ENCODE measurements at places on chromosomes 5 and 9. TPM values are rescaled to one million over a fixed set of nuclear protein-coding genes. Genes with fewer than 3 reads are reported as not detected.
A peak's percentile ranks its signal among the peaks of the same experiment; 100 is the strongest.

The ABCA1 gene
- 9.2 TPM for polyA plus RNA-seq

The FUT7 gene
- polyA plus RNA-seq = not detected

The IL31RA gene
- 0.14 TPM for polyA plus RNA-seq

The LECT2 gene
- polyA plus RNA-seq = 1.6 TPM

The SLC25A46 gene
- 42.5 TPM for polyA plus RNA-seq

The CDH18 gene
- 0.99 TPM for polyA plus RNA-seq

The PCDHGB4 gene
- polyA plus RNA-seq = 5.1 TPM

The CKMT2 gene
- 9.8 TPM for polyA plus RNA-seq

- DNase-seq = no peak
These were observed 21.6 kb upstream of the SPATA31D4 start for GRCh38 chr9:81906671-81907070.

DNA sequence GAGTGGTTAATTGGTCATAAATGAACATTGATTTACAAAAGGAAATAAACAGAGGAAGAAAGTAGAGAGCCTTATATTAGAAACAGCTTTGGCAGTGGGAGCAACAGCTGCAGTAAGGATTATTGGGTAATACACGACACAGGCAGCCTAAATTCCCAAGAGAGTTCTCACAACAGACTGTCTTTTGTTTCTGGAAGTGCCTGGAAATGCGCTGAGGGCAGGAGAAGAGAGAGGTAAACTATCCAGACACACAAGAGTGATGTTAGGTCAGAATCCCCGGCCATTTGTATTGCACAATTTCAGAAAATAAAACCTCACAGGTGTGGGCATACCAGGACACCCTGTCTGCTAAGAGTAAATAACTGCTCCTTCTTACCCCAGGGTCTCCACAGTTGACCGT is 450.4 kb upstream of the CTNND2 start:
- no peak for DNase-seq

DNA sequence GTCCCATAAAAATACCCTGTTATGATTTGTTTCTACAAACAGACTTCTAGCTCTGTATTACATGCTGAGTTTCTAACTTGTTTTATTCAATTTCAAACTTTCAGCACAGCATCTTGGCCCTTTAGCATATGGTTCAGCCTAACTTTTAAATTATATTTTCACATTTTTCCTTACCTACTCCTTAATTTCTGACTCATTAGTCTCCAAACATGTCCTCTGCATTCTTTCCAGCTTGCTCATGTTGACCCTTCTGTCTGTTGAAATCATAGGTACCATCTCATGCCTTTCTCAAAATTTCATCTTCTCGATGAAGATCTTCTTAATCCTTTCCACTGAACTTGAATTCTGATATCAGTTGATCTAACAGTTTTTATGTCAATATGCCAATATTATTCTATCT is 200.9 kb upstream of the RIOK2 start:
- no peak for DNase-seq

DNA sequence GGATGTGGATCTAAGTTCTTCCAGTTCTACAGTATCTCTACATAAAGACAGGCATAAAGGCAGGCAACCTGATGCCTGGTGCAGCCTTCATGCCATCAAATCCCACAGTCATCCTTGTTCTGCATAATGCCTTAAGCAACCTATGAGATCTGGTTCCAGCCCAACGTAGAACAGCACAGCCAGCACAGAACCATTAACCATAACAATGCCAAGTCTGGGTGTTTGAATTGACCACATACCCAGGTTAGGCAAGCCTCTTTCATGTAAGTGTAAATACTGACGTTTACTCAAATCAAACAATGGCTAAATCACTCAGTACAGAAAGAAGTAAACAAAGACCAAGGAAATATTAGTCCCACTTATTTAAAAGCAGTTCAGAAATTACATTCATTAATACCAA is 195.0 kb downstream of the ADAMTSL1 start:
- no peak for DNase-seq

GRCh38 chr9:77891128-77891800 is 140.3 kb downstream of the GNAQ start:
- no peak for DNase-seq

DNA sequence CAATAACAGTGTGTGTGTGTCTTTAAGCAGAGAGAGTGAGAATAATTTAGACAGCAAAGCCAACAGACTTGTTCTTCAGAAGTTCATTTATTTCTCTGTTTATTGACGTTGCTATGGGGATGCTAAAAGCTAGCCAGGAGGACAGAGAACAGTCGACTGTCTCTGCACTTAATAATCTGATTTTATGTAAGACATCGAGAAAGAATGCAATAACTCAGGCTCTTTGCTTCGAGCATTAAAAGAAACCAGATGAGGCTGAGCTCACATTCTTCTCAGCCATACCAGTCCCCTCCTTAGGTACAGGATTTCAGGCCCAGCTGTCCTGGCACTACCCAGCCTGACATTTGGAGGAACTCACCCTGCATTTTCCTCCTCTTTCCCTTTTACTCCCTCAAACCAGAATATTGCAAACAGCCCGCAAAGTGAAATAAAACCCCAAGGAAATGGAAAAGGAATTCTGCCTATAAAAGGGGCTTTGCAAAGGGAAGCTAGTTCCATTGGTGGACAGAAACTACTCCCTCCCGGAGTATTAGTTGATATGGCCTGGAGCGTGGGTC is 44.5 kb upstream of the DPYSL3 start:
- no peak for DNase-seq

GRCh38 chr9:71768388-71769174 is at the start of gene CEMIP2:
CEMIP2 (minus strand) TSS chr9:71768513; CDS start chr9:71750373, 18,140 bp downstream.
- peak; percentile 69 for DNase-seq

- DNase-seq = no peak
These were observed 47.2 kb downstream of the COL5A1 start for GRCh38 chr9:134688661-134689320.

GRCh38 chr9:81819155-81819554 is 109.1 kb upstream of the SPATA31D4 start:
- DNase-seq = no peak

DNA sequence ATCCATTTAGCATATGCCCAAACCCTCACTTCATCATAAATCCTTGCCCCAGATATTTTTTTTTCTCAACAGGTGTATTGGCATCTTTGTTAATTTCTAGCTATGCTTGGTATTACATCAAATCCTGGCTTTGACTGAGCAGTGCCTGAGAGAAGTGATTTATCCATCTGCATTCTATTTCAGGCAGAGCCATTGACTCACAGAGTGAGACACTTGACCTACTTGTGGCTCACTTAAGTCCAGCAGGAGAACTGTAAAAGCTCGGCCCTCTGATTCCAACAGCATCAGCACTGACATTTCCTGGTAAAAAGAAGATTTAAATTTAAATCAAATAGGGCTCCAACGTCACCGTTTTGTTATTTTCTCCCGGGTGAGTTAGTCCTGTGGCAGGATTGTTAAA is 93.4 kb downstream of the PLK2 start:
- no peak for DNase-seq

GRCh38 chr9:135887585-135888050 is 19.7 kb downstream of the CAMSAP1 start:
- DNase-seq = no peak

DNA sequence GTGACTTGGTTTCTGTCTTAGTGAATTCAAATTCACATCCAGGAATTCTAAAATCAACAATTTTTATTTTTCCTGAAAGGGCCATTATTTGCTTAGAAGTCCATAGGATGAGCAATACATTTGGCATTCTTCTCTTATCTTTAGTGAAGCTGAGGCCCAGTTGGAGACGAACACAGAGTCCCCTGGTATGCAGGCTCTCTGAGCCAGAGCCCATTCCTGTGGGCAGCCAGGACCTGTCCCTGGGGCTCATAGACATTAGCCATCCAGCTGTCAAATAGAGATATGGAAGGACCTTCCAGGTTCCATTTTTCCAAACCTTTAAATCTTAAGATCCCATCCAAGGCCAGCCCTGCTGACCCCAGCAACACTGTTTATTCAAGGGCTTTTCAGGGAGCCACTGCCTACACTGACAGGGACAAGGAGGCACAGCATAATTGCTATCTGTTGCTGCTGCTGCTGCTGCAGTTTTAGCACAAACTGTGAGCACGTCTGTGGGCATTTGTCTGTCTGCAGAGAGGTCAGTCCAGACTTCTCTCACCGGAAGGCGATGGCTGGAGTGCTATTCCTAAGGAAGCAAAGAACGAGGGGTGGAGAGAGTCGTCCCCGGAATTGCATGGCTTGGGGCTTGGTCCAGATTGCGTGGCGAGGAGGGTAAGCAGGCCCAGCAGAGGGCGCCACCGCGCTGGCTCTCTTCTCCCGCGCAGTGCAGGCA is 639.0 kb downstream of the CCDC171 start:
- no peak for DNase-seq

GRCh38 chr5:38529955-38530646 is 26.3 kb downstream of the LIFR start:
- no peak for DNase-seq

DNA sequence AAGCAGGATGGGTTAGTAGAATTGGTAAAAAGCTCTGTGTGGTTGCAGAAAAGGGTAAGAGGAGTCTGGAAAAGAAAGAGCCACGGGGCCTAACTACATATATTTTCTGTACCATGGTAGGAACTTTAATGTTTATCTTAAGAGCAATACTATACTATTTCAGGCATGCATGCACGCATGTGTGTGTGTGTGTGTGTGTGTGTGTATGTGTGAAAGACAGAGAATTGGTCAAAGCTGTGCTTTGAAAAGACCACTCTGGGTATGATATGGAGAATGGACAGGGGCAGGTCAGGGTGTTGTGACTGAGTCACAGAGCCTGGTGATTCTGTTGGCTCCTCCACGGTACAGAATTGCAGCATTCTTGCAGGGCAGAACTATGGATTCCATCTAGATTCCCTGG is 339.3 kb downstream of the SLIT3 start:
- DNase-seq = no peak

- no peak for DNase-seq
These were observed 703.5 kb upstream of the WWC1 start for GRCh38 chr5:167587772-167588437.

DNA sequence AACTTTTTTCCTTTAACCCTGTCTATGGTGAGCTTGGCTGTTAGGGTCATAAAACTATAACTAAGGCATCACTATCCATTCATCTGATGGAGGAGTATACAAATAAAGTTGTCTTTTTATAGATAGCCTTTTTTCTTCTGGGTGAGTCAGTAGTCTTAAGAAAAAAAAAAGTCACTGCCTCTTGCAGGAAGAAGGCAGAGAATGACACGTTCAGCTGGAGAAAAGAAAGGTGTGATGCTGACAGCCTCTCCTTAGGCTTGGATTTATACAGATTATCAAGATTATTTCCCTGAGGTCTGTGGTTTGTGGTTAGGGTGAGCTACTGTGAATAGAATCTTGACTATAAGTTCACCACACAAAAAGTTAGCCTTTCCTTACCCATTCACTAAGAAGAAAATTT is 23.0 kb downstream of the EPB41L4B start:
- no peak for DNase-seq
